AML-193 (cell line): ENCODE measurements at places on chromosomes 3 and 15.

DNA sequence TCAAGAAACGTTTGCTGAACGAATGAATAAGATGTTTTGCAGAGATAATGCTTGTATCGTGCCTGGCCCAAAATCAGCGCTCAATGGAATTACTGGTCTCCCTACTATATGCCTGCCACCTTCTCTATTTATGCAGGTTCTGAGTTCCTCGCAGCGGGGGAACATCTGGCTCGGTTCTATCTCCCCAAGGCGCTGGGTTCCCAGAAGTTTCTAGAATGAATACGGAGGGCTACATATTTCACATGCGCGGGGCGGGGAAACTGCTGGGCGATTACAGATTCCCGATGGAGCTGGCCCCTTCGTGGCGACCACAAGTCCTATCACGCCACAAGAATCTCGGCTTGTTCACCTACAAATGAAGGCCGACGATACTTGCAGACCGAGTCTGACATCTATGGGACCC, 411 bp upstream of the EIF2B5 start:
- DNase-seq, result peak; percentile 38

- no peak for DNase-seq
Observed at GRCh38 chr3:154690413-154690812, 260.4 kb upstream of the GPR149 start.

GRCh38 chr15:78170848-78171773, 21.9 kb downstream of the IDH3A start:
- no peak for DNase-seq

DNA sequence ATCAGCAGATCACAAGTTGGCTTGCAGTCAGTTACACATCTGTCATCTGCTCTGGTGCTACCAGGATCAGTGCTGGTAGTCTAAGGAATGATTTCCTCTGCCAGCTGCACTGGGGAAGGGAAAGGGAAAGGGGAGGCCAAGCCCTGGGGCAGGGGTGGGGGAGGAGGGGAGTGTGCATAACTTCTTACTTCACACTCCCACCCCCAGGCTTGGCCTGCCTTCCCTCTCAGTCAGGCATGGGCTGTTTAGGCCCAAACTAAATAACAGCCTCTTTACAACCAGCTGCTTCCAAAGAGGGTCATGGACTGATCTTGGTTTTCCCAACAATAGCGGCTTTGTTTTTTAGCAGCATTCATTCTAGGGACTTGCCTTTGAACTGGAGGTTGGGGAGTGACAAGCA, 86.1 kb upstream of the PSMD6 start:
- no peak for DNase-seq

DNA sequence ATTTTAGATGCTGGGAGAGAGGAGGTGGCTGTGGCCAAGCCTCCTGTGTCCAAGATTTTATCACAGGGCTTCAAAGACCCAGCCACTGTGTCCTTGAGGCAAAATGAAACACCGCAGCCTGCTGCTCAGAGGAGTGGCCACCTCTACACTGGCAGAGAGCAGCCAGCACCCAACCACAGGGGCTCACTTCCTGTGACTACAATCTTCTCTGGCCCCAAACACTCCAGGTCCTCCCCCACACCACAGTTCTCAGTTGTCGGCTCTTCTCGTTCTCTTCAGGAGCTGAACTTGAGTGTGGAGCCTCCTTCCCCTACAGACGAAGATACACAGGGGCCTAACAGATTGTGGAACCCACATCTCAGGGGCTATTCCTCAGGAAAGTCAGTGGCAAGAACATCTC, 45.6 kb downstream of the CDAN1 start:
- DNase-seq, result no peak

- no peak for DNase-seq
Observed at GRCh38 chr3:97432914-97433313, 331.6 kb upstream of the ARL6 start.

DNA sequence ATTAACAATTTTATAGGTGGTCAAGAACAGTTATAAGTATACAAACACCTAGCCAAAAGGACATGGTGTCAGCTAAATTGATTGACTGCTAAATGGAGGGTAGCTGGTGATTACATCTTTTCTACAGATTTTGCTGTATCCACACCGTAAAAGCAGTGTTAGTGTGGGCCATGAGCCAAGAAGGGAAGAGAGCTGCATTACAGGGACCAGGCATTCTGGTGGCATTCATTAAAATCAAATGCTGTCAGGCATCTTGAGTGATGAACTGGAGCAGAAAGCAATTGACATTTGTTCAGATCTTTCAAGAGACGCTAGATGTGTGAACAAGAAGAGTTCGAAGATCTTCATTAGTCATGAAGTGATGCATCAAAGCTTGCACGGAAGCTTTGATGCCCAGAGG, 177.9 kb downstream of the ARPP21 start:
- DNase-seq, result no peak

DNA sequence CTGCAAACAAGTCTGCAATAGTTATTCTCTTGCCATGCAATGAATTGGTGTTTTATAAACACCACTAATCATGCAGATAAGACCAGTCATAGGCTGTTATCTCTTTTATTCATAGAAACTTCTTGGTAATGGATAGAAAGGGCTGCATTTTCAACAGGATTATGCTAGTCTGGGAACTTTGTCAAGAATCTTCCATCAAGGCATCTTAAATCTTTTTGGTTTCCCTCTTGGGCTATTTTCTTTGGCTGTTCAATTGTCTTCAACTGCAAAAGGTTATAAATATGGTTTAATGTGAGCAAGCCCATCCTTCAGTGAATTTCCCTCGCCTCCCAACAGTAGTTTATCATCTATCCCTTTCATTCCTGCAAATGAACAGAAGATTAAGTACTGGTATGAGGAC, 59.0 kb upstream of the MINAR1 start:
- no peak for DNase-seq
